Epithelial cell of esophagus (primary cell): ENCODE measurements at places on chromosomes 12 and 14.

DNA sequence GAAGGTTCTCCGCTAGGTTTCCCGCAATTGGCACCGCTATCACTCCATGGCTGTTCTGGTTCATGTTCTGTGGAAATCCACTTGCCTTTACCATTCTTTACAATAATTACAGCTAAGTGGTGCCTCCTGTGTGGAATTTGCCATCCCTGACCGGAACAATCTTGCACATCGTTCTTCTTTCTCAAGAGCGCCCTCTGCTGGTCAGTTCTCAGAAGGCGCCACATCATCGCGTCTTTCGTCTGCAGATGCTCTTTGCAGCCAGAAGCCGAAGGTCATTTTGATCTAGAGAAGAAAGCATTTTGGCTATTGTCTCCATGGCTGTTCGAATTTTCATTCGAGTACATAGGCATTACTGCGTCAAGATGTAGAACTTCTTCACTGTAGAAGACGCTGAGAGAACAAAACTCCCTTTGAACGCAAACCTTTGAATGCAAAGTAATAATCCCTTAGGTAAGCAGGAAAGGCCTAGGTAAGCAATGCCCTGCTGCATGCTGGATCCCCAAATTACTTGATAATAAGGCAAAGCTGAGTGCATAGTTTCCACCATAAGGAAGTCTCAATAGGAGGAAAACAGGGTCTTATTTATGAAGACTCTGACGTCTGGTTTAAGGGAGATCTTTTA lies 10.1 kb upstream of the RTRAF start:
- peak; percentile 78 for DNase-seq

DNA sequence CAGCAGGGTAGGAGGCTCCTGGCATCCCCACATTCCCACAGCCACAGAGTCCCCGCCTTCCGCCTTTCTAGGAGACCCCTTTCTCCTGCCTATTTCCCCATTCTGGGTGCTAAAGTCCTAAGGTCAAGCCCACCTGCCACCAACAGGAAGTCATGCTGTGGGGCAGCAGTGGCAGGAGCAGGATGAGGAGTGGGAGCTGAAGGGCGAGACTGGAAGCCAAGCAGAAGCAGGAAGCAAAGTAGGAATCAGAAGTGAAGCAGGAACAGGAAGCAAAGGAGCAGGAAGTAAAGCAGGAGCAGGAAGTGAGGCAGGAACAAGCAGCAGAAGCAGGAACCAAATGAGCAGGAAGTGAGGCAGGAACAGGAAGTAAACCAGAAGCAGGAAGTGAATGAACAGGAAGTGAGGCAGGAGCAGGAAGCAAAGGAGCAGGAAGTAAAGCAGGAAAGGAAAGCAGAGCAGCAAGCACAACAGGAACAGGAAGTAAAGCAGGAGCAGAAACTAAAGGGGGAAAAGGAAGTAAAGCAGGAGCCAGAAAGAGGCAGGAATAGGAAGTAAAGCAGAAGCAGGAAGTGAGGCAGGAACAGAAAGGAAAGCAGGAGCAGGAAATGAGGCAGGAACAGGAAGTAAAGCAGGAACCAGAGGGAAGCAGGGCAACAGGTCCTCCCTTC lies 38.3 kb upstream of the RIMBP2 start:
- no peak for DNase-seq

DNA sequence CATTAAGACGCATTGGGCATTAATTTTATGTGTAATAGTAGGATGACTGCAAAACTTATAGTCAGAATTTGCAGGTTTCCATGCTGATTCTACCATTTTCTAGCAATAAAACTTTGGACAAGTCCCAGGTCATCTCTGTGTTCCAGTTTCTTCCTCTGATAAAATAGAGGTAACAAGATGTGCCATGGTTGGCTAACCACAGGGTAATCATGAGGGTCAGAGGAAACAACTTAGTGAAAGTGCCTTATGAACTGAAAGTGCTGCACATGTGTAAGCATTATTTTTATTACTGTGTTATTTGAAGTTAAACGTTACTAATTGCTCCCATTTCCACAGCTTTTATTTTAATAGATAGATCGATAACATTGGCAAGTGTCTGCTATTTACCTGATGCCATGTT lies 21.1 kb downstream of the SMCO2 start:
- DNase-seq = no peak

DNA sequence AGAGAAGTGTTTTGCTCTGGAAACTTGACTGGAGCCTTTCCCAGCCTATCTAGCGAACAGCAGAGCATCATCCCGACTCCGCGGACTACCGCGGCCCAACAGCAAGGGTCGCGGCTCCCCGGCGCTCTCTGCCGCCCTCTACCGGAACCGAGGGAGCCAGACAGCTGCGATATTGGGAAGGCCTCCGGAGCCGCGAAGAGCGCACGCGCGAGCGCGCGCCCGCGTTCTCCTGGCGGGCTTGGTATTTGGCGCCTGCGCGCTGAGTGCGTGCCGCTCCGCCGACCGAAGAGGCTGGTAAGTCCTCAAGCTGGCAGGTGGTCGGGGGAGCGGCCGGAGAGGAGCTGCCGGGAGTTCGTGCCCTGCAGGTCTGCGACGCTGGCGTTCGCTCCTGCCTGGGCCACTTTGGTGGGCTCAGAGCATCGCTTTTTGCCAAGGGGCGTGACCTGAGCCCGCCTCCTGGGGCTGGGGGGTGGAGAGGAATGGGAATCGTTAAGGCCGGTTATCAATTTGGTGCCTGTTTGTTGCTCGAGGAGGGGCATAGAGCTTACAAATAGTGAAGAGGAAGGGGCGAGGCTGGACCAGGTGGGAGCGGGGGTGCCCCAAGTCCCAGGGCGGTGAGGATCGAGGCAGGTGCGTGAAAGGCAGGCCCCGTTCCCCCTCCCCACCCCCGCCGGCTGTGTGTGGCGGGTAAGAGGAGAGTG lies at the start of gene TMEM106C:
TMEM106C (plus strand) TSS at position 257 of the 701 bp plus-strand sequence. CDS start 641 bp downstream, outside the sequence.
- peak; percentile 86 for DNase-seq

DNA sequence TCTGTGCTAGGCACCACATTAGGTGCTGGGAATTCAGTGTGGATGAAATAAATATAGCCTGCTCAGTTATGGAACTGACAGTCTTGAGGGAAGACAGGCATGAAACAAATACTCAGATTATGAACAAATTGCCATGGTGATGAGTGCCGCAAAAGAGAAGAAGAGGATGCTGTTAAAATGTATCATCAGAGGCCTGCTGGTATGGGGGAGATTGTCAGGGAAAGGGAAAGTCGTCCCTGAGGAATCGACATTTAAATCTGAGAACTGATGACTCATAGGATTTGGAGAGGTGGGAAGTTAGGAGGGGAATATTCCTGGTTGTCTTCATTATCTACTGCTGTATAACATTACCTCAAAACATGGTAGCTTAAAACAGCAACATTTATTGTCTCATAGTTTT lies 42.0 kb downstream of the PPP1R36 start:
- no peak for DNase-seq

DNA sequence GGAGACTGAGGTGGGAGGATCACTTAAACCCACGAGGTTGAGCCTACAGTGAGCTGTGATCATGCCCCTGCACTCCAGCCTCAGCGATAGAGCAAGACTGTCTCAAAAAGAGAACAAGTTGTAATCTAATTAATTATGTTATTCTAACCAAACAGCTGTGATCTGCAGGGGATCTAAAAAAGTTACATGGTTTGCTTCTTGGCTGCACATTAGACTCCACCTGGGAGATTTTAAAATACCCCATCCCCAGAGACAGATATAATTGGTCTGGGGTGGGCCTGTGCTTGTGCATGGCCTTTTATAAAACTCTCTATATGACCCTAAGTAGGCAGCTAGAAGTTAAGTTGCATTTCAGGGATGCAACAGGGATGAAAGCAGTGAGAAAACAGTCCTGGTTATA lies 76.7 kb downstream of the SCAF11 start:
- no peak for DNase-seq

DNA sequence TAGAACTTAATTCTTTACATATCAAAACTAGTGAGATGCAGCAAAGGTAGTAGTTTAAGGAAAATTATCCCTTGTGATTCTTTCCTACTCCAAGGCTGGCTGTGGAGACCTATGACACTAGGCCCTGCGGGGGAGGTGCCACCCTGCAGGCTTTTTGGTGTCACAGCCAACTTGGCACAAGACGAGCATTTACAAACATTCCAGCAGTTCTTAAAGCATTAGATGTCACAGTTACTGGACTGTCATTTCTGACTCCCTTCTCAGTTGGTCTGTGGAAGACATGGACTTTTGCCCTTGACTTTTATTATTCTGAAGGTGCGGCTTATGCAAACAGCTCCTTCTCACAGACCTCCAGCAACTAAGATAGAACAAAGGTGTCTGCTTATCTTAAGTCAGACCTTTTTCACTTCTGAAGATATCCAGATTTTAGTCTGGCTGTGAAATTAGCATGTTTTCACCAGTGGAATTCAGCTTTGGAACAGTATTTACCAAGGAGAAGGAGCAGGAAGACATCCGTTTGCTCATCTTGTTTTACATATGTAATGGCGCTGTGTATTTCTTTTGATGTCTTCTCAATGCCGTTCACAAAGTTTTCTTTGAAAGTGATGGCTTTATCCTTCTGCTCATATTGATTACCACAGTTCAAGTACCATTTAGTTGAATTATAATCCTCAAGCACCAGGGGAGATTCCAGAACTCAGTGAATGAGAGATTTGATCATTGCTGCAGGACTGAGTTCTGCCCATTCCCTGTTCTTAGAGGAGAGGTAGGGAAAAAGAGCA lies 17.9 kb downstream of the SRGAP1 start:
- DNase-seq = peak; percentile 29

GRCh38 chr12:115464111-115464581 lies 780.2 kb upstream of the TBX3 start:
- peak; percentile 51 for DNase-seq

DNA sequence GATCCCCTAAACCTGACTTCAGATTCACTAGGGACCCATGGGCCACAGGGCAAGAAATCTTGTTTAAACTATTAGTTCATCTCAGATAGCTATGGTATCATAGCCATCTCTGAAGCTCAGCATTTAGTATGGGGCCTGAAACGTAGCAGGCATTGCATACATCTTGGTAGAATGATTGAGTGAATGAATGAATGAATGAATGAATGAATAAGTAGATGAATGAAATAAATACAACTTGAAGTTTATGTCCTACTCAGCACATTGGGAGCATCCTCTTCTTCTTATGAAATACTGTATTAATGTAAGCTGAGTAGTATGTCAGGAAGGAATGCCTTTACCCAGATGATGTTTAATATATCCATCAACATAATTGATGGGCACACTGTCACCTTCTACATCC lies 175.4 kb upstream of the EEA1 start:
- DNase-seq = no peak
